ENCODE measurements at places on chromosomes 12 and 14.

DNA sequence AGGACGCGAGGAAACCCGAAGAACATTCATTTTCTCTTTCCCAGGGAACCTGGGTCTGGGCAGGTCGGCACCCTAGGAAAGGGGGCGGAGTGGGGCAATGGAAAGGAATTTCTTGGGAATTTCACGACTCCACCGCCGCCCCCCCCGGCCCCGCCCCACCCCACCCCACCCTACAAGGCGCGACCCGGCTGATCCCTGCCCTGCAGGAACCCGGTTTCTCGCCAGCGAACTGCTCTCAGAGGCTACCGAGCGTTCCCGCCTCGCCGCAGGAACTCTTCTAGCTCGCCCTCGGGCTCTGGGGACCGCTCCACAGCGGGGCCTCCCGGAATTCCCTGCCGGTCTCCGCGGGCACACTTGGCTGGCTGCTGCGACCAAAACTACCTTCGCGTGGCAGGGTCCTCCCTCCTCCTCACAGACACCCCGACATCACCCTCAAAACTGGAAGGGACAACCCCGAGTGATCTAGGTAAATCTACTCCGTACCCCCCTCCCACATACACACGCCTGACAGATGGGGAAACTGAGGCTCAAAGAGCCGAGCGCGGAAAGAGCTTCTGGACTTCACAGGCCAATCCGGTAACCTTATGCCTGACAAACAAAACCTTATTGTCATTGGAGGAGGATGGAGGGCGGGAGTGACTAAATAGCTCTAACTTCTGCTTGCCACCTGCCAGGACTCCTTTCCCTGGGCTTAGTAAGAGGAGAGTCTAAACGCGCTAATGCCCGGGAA is 785 bp upstream of the ACTN1 start:
- peak; percentile 63 for DNase-seq

DNA sequence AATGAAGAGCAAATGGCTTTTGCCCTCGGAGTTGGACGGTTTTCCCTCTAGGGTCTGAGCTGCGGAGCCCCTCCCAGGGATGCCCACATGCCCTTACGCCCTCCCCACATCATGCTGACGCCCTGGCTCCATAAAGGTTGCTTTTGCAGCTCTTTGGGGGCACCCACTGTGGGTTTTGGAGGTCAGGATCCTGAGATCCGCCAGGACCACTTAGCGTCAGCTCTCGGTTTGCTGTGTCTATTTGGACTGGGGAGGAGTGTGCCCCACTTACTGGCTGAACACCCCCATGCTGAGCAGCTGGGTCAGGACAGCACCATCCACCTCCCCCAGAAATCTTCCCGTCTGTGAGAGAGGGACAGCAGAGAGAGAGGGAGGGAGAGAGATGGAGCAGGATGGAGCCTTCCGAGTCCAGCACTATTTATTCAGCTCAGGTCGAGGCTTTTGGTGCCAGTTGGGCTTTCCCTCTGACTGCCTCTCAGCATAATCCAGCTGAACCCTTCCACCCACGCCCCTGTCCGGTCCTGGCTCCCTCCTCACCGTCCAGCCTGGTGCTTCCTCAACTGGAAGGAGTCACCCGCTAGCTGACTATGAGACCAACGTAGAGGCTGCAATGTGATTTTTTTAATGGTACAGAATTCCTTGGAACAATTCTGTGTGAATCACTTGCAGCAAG is 18.9 kb upstream of the LRTM2 start:
- peak; percentile 29 for DNase-seq

GRCh38 chr12:113174461-113175384 is 10.6 kb downstream of the DDX54 start:
- peak; percentile 52 for DNase-seq

- DNase-seq = no peak
Observed at GRCh38 chr14:89814126-89814525, 140.4 kb downstream of the EFCAB11 start.

- no peak for DNase-seq
Observed at GRCh38 chr12:122081083-122081696, 2.6 kb downstream of the MLXIP start.

DNA sequence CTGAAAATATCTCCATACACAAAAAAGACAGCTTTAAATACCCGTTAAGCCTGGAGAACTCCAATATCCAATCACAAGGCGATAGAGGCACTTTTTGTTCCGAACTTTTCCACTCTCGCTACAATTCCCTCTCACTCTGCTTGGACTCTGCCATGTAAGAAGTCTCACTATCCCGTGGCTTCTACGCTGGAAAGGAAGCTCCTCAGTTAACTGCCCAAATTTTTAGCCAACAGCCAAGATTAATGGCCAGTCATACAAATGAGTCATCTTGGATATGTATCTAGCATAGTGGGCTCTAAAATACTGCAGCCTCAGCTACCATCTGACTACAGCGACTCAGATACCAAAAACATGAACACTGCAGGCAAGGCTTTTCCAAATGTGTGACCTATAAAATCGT is 45.5 kb upstream of the RERGL start:
- no peak for DNase-seq

GRCh38 chr14:103279142-103280025 is 54.7 kb upstream of the EIF5 start:
- no peak for DNase-seq

- peak; percentile 53 for DNase-seq
Observed at GRCh38 chr12:27969624-27970400, 2.7 kb downstream of the PTHLH start.

DNA sequence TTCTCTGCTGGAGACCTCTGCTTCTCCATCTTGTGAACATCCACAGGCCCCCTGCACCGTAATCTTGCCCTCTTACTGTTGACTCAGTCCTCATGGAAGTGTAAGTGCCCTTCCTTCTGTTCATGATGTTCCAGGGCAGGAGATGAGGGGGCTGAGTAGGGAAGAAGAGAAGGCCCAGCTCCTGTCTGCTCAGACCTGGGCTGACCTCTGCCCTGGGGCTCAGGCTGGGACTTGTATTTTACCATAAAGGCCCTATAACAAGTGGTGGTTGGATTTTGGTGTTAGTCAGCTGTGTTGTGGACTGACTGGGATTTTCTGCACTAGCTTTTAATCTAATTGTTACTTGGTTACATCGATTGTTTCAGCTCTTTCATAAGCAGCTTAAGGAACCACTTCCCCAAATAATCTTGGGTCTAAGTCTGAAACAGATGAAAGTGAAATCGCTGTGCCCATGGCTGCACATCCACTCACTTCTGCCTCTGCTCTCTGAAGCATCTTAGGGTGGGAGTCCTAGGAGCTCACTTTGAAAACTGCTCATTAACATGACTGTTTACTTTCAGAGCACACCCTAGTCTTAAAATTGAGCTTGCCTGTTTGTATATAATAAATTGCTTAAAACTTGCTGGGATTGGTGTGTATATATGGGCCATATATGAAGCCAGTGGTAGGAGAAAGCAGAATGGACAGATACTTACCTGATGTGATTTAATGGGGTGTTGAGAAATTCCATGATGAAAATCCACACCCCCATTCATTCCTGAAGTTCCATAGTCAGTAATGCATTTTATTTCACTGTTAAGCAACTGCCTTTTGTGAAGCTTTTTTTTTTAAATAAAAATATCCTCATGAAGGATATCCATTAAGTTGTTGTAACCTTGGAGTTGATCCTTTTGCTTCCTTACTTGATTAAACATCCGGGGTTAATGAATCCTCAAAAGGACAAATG is 17.7 kb downstream of the C12orf71 start:
- no peak for DNase-seq

- no peak for DNase-seq
Observed at GRCh38 chr12:57465747-57466505, 6.3 kb downstream of the GLI1 start.
